ENCODE measurements at places on chromosomes 11 and 22. TPM values are rescaled to one million over a fixed set of nuclear protein-coding genes. Genes with fewer than 3 reads are reported as not detected.

- no peak overlapping the region for H3K27ac ChIP-seq
- no peak overlapping the region for H3K4me3 ChIP-seq
- H3K36me3 ChIP-seq, result no peaks in the 10 kb centered on the region
- no peaks in the 10 kb centered on the region for H3K27me3 ChIP-seq
- DNase-seq, result no peak
Measured at GRCh38 chr22:47175151-47176025, 412.9 kb downstream of the TBC1D22A start.

DNA sequence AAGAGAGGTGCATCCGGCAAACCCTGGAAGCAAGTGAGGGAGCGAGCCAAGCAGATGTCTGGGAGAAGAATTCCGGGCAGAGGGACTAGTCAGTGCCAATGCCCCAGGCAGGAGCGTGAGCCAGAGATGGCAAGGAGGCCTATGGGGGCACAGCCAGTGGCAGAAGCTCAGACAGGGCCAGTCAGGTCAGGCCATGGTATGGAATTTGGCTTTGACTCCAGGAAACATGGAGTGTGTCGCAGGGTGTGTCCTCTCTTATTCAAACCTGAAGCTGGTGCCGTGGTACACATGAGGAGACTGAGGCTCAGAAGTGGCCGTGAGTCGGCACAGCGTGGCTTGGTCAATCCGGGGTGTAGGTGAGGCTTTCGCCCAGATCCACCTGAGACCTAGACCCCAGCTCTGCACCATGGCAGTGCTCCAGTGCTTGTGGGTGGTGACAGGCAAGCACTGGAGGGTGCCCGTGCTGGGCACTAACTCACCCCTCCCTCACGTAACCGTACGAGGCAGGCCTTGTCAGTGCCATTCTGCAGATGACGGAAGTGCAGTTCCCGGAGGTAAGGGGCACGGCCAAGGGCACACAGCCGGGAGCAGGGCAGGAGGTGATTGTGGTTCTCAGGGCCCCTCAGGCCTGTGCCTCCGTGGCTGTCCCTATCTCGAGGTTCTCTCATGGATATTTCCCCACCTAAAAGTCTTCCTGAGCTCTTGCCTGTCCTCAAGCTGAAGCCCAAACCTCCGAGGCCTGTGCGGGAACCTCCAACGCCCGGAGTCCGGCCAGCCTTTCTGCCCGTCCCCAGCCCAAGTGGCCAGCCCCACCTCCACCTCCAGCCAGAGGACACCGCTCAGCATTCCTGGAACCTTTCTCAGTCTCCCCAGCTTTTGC is 10.6 kb upstream of the SPI1 start:
- H3K36me3 ChIP-seq, result no peaks in the 10 kb centered on the region
- DNase-seq, result no peak
- no peak overlapping the region for H3K27ac ChIP-seq
- H3K4me3 ChIP-seq, result no peak overlapping the region

- no peaks in the 10 kb centered on the region for H3K27me3 ChIP-seq
- no peak overlapping the region for H3K27ac ChIP-seq
- DNase-seq, result no peak
- H3K4me1 ChIP-seq, result peaks cover 25% of the 10 kb centered on the region
- H3K4me3 ChIP-seq, result no peak overlapping the region
Measured at GRCh38 chr22:46708766-46709330, 29.2 kb downstream of the CERK start.

DNA sequence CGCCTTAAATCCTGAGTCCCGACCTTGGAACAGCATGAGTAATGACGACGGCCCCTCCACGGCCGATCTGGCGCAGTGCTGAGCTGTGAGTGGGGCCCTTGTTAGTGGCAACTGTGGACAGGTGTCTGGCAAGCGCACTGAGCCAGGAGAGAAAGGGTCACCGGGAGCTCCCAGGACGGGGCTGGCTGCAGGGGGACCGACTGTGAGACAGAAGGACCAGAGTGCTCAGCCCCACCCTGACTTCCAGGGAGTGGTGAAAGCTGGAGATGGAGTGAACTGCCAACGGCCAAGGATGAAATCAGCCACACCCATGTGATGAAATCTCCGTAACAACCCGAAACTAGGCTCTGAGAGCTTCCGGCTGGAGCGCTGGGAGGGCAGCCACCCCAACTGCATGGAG is 228.6 kb downstream of the BRD1 start:
- no peak for DNase-seq
- no peaks in the 10 kb centered on the region for H3K4me1 ChIP-seq
- no peak overlapping the region for H3K27ac ChIP-seq
- no peaks in the 10 kb centered on the region for H3K36me3 ChIP-seq

DNA sequence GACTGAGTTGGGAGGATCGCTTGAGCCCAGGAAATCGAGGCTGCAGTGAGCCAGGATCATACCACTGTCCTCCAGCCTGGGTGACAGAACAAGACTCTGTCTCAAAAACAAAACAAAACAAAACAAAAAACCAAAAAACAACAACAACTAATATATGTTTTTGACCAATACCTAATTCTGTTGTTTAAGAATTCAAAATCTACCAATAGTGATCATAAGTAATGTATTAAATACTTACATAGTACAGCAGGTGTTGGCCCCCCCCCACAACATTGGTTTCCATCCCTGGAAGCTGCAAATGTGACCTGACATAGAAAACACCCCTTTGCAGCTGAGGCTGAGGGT is 74.7 kb downstream of the KCNQ1 start:
- H3K36me3 ChIP-seq, result no peaks in the 10 kb centered on the region
- no peak for DNase-seq
- peaks cover 5% of the 10 kb centered on the region for H3K4me1 ChIP-seq
- no peak overlapping the region for H3K4me3 ChIP-seq

- H3K36me3 ChIP-seq, result peaks cover 29% of the 10 kb centered on the region
- H3K27ac ChIP-seq, result peak overlapping the region; percentile 97
- no peak overlapping the region for H3K4me3 ChIP-seq
Measured at GRCh38 chr22:21943571-21944448, 8.8 kb downstream of the PPM1F start.

SDHAF2 gene
- total RNA-seq, result 11.6 TPM

TMEM86A gene
- 7.5 TPM for total RNA-seq
